ENCODE measurements at places on chromosomes 1 and 21. TPM values are rescaled to one million over a fixed set of nuclear protein-coding genes. Genes with fewer than 3 reads are reported as not detected.

The RIMS3 gene
- 1.9 TPM for polyA plus RNA-seq

The CDK11A gene
- 41.9 TPM for polyA plus RNA-seq

The HHAT gene
- polyA plus RNA-seq, result 13.8 TPM

The HSPA6 gene
- polyA plus RNA-seq, result 0.57 TPM

The SYDE2 gene
- 6.8 TPM for polyA plus RNA-seq

The NTMT2 gene
- 0.11 TPM for polyA plus RNA-seq

The RWDD3 gene
- polyA plus RNA-seq, result 40.1 TPM

The KANK4 gene
- polyA plus RNA-seq, result 24.1 TPM

The C1orf94 gene
- polyA plus RNA-seq, result 0.06 TPM

The E2F2 gene
- polyA plus RNA-seq, result 4.8 TPM

The MEX3A gene
- polyA plus RNA-seq, result 53.5 TPM

The NMNAT1 gene
- polyA plus RNA-seq, result 25.7 TPM

The KIAA0040 gene
- polyA plus RNA-seq, result 16.5 TPM

The HES3 gene
- not detected for polyA plus RNA-seq

The CFAP74 gene
- polyA plus RNA-seq, result 0.53 TPM

The LRRC8B gene
- polyA plus RNA-seq, result 8.9 TPM

The LRRC8D gene
- polyA plus RNA-seq, result 34.1 TPM

The SLAMF1 gene
- polyA plus RNA-seq, result 0.13 TPM

The SERBP1 gene
- polyA plus RNA-seq, result 363 TPM

The C1orf21 gene
- polyA plus RNA-seq, result 29.2 TPM

The FCRL2 gene
- polyA plus RNA-seq, result not detected
